Activated T-cell treated with anti-CD3 and anti-CD28 coated beads, Interleukin-2, amount 50 U/mL, for 72 hours (primary cell): ENCODE measurements at places on chromosomes 2 and 18. TPM values are rescaled to one million over a fixed set of nuclear protein-coding genes. Genes with fewer than 3 reads are reported as not detected.
A peak's percentile ranks its signal among the peaks of the same experiment; 100 is the strongest.

- no peak for DNase-seq
These were observed 101.8 kb downstream of the SOX11 start for GRCh38 chr2:5794012-5794411.

- DNase-seq, result peak; percentile 56
These were observed 225.4 kb upstream of the ID2 start for GRCh38 chr2:8456151-8457091.

- DNase-seq, result peak; percentile 18
These were observed 11.8 kb downstream of the PLEKHM3 start for GRCh38 chr2:208013285-208014178.

DNA sequence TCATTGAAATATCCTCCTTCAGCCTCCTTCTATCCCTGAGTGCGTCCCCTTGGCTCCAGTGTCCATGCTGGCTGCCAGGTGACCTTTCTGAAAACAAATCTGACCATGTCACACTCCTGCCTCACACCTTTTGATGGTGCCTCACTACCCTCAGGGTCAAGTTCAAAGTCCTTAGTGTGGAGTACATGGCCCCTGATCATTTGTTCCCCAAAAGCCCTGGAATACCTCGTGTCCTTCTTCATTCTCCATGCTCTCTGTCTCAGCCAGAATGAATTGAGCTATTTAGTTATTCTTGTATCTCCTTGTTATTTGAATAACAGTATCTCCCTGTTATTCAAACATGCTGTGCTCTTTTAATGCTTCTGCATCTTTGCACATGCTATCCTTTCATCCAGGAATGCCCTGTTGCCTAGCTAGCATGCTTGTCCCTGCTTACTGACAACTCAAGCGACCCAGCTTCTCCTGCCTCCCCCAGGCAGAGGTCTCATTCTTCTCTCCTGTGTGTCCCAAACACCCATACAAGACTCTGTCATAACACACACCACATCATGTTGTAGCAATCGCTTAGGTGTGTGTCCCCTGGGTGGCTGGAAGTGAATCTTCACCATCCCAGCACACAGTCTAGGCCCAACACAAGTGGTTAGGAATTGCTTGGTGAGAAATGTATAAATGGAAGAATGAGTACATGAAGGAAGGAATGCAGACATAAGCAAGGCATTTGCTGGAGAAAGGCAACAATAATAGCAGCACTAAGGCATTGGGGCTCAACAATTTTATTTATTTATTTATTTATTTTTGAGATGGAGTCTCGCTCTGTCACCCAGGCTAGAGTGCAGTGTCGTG, 144.0 kb downstream of the DDX1 start:
- DNase-seq, result no peak

GRCh38 chr2:219404954-219405353, 13.2 kb upstream of the DES start:
- no peak for DNase-seq

- DNase-seq, result no peak
These were observed 121.0 kb upstream of the KYNU start for GRCh38 chr2:142756430-142756829.

- no peak for DNase-seq
These were observed 184.3 kb upstream of the MAP2 start for GRCh38 chr2:209239585-209239938.

- no peak for DNase-seq
These were observed 82.3 kb downstream of the TWIST2 start for GRCh38 chr2:238930216-238930615.

DNA sequence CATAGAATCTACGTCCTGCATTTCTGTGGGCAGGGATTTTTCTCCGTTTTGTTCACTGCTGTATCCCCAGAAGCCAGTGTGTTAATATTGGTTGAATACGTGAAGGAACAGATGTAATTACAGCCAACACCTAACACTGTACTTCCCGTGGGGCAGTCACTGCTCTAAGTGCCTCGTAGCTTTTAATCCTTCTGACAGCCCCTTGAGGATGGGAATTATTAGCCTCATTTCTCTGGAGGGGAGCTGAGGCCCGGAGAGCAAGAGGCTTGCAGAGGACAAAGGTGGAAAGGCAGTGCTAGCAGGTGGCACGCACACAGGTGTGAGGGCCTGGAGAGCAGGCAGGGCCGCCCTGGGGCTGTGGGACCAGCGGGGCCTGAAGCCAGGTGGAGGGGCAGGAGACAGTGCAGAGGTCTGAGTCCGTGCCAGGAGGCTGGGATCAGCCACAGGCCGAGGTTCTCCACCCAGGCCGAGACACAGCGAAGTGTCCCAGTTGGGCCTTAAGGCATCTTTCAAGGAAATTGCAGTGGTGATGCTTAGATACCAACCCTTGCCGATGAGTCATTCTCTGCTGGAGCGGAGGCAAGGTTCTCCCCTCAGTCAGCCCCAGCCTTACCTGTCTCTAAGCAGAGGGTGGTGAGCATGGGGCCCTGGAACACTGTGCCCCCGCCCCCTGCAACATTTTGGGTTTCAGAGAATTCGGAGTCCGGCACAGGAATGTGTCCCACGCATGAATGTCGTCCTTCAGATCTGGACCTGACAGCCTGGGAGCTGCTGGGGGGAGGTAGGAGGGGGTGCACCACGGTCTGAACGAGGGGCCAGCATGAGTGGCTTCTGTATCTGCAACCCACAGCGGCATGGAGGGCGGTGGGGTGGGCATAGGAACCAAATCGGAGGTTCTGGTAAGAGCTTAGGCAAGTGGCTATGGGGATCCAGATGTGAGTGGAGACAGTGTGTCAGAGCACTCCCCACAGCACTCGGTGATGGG, 122.6 kb downstream of the GBX2 start:
- DNase-seq, result no peak

GRCh38 chr2:905091-905832, 45.4 kb upstream of the SNTG2 start:
- DNase-seq, result no peak

DNA sequence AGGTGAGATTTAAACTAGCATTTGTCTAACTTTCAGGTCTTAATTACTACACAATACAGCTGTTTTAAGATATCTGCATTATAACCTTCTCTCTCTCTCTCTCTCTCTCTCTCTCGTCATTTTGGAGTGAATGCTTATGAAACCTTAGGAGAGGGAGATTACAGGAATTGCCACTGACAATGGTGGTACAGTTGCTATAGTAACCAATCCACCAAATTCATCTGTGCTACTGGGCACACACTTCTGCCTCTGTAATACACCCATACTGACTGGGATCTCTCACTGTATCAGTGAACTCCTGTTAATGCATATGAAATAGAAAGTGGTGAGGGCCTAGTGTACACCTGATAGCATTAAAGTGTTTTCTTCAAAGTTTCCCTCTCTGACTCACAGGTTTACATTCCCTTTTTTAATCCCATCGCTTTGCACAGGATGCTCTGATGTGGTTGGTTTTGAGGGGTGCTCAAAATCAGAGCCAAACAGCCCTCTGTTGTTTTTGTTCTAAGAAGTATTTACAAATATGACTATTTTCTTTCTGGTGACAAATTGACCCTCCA, 13.1 kb downstream of the KLHL14 start:
- no peak for DNase-seq

- DNase-seq, result no peak
These were observed 26.4 kb downstream of the RTP5 start for GRCh38 chr2:241895712-241896641.

NT5DC4 gene
- not detected for total RNA-seq

MARCHF4 gene
- not detected for total RNA-seq

IL18R1 gene
- total RNA-seq, result 68.0 TPM

TWIST2 gene
- total RNA-seq, result not detected

HOXD13 gene
- total RNA-seq, result not detected

ANKRD62 gene
- total RNA-seq, result not detected

UGT1A6 gene
- not detected for total RNA-seq

KCNE4 gene
- total RNA-seq, result not detected

SLC40A1 gene
- total RNA-seq, result 4.5 TPM

CD302 gene
- total RNA-seq, result 0.88 TPM
